Testis (tissue), 5 donors: ENCODE measurements at places on chromosomes 13 and 19. TPM values are rescaled to one million over a fixed set of nuclear protein-coding genes. Genes with fewer than 3 reads are reported as not detected.
A peak's percentile ranks its signal among the peaks of the same experiment; 100 is the strongest.

The ZFR2 gene
- 35.0 TPM for polyA plus RNA-seq

DNA sequence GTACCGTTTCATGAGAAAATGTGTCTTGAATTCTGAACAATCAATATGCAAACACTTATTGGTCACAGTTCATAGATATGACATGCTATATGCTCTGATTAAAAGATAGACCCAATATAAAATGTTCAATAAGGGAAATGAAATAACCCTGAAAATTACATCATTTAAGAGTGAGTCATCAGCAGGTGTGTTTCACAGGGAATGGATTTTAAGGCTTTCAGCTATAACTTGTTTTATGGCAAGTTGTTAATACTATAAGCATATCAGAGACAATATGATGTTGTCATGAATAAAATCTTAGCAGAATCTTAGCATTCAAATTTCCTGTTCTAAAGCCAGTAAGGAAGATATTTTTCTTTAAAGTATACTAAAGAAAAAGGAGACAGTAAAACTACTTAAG, 483.4 kb upstream of the PCDH9 start:
- no peak overlapping the region for H3K27ac ChIP-seq
- no peak for DNase-seq
- no peaks in the 10 kb centered on the region for H3K27me3 ChIP-seq
- H3K4me3 ChIP-seq: no peak overlapping the region

The MEIOSIN gene
- 10.4 TPM for polyA plus RNA-seq

DNA sequence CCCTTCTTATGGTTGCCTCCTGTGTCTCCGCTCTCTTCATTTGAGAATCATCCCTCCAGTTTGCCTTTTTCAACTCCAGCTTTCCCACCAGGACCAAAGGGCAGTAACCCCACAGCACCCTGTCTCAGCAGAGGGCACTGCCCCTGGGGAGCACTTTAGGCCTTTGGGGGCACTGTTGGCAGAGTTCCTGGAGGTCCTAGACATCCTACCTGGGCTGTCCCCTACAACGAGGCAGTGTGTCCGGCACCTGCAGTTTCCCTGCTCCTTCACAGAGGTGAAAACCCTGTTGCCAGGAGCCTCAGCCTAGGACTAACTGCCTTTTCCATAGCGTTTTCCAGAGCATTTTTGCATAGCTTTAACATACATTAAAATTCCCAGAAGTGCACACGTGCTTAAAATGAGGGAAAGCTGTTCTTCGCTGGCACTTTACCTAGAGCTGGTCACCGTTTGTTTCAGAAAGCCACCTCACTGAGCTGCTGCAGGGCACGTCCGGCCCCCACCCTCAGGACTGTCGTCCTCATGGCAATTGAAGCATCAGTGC, 234.9 kb downstream of the TEX29 start:
- no peaks in the 10 kb centered on the region for H3K36me3 ChIP-seq
- H3K4me3 ChIP-seq: no peak overlapping the region

DNA sequence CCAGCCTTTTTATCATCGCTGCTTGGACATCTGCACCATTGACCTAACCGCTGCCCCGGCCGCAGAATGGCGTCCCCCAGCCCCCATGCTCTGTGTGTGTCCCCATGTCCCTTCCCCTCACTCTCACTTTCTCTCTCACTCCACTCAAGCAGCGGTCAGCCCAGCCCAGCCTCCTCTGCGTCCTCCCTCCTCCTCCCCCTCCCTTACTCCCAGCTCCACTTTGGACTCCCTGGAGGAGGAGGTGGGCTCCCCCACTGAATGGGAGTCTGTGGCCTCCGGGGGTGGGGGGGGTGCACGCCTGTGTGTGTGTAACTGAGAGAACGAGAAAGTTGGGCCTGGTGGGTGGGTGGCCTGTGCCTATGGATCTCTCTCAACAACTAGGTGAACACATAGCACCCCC, 2.2 kb downstream of the MAP2K7 start:
- H3K27ac ChIP-seq: no peak overlapping the region
- DNase-seq: no peak
- no peak overlapping the region for H3K4me3 ChIP-seq
- peaks cover 24% of the 10 kb centered on the region for H3K4me1 ChIP-seq
- no peaks in the 10 kb centered on the region for H3K27me3 ChIP-seq

The KASH5 gene
- polyA plus RNA-seq: 121 TPM

The SERP2 gene
- 59.2 TPM for polyA plus RNA-seq

DNA sequence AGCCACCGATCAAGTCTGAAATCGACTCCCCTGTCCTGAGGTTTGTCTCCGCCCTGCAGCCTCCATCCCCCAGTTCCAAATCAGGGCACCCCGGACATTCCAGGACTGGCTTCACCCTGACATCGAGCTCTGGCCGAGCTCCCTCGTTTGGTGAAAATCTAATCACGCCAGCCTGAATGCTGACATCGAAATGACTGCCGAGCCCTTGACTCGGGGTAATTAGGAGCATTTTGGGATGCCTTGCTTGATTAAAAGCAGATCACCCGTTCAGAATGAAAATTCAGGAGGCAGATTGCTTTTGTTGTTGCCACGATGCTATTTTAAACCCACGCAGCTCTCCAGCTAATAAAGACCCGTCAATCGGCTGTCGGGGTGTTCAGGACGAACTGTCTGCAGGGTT, 34.3 kb downstream of the ZNRF4 start:
- no peaks in the 10 kb centered on the region for H3K4me1 ChIP-seq
- H3K36me3 ChIP-seq: no peaks in the 10 kb centered on the region
- H3K27me3 ChIP-seq: no peaks in the 10 kb centered on the region
- no peak overlapping the region for H3K27ac ChIP-seq
- H3K4me3 ChIP-seq: no peak overlapping the region

- no peaks in the 10 kb centered on the region for H3K36me3 ChIP-seq
- DNase-seq: no peak
- no peak overlapping the region for H3K4me3 ChIP-seq
- H3K27ac ChIP-seq: no peak overlapping the region
- no peaks in the 10 kb centered on the region for H3K27me3 ChIP-seq
Observed at GRCh38 chr19:9474975-9475374, 23.4 kb downstream of the ZNF560 start.

GRCh38 chr13:32107474-32107873, 75.9 kb downstream of the FRY start:
- H3K4me1 ChIP-seq: peaks cover 4% of the 10 kb centered on the region
- no peak for DNase-seq
- H3K4me3 ChIP-seq: no peak overlapping the region
- no peaks in the 10 kb centered on the region for H3K27me3 ChIP-seq
- H3K27ac ChIP-seq: no peak overlapping the region

DNA sequence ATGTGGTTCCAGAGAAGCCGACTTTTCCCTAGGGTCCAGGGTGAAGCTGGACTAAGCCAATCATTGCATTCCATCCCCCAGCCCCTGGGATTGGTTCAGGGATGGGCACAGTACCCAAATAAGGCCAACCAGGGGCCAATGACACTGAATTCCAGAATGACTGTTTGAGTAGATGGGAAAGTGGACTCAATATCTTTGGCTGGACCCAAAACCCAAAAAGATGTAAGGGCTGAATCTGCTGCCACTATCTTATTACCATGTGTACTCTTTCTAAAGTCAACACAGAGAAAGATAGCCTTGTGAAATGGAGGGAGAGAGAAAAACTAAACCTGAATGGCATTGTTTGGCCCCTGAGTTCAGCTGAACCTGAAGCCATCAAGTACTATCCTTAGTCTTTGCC, 39.2 kb upstream of the TNFSF11 start:
- no peaks in the 10 kb centered on the region for H3K36me3 ChIP-seq
- no peaks in the 10 kb centered on the region for H3K27me3 ChIP-seq
- DNase-seq: no peak
- H3K4me3 ChIP-seq: no peak overlapping the region
- no peaks in the 10 kb centered on the region for H3K4me1 ChIP-seq

The LILRB1 gene
- 2.2 TPM for polyA plus RNA-seq

GRCh38 chr19:45484273-45484945, 12.4 kb downstream of the RTN2 start:
- no peaks in the 10 kb centered on the region for H3K36me3 ChIP-seq
- H3K4me3 ChIP-seq: no peak overlapping the region

- H3K27ac ChIP-seq: no peak overlapping the region
- H3K4me1 ChIP-seq: peaks cover 11% of the 10 kb centered on the region
- H3K4me3 ChIP-seq: peak overlapping the region; percentile 23
- DNase-seq: no peak
Observed at GRCh38 chr13:50128428-50128931, 113.2 kb downstream of the KCNRG start.

- H3K27ac ChIP-seq: no peak overlapping the region
- H3K27me3 ChIP-seq: no peaks in the 10 kb centered on the region
- no peak overlapping the region for H3K4me3 ChIP-seq
- no peak for DNase-seq
- peaks cover 8% of the 10 kb centered on the region for H3K4me1 ChIP-seq
- no peaks in the 10 kb centered on the region for H3K36me3 ChIP-seq
Observed at GRCh38 chr19:38277549-38277948, 13.2 kb downstream of the SPINT2 start.

The ZNF69 gene
- 2.5 TPM for polyA plus RNA-seq

DNA sequence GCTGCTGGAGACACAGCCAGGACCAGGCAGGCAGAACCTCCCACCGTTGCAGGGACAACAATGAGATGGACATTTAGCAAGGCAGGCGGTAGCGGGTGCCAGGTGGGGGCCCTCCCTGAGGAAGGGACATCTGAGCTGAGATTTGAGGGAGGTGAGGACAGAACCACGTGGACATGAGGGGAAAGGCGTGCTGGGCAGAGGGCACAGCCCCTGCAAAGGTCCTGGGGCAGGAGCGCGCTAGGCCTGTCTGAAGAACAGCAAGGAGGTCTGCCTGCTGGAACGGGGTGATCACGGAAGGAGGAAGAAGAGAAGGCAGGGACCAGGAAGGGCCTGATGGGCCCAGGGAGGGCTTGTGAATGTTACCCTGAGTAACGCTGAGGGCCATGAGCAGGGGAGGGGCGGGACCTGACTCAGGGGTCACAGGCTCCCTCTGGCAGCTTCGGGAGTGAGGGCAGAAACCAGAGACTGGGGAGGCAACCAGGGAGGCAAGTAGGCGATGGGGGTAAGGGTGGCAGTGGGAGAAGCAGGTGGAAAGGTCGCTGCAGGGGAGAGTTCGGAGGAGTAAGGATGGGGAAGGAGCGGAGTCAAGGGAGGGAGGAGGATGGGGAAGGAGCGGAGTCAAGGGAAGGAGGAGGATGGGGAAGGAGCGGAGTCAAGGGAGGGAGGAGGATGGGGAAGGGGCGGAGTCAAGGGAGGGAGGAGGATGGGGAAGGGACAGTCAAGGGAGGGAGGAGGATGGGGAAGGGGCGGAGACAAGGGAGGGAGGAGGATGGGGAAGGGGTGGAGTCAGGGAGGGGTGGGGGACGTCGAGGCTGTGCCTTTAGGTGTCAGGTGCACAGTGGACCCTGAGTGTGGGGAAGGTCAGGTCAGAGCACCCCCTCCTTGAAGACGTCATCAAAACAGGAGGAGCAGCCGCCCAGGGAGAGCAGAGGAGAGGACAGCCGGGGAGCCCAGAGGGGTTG, 15.7 kb upstream of the B3GNT3 start:
- H3K27ac ChIP-seq: no peak overlapping the region
- no peaks in the 10 kb centered on the region for H3K27me3 ChIP-seq
- H3K4me1 ChIP-seq: peaks cover 8% of the 10 kb centered on the region
- DNase-seq: peak; percentile 75

DNA sequence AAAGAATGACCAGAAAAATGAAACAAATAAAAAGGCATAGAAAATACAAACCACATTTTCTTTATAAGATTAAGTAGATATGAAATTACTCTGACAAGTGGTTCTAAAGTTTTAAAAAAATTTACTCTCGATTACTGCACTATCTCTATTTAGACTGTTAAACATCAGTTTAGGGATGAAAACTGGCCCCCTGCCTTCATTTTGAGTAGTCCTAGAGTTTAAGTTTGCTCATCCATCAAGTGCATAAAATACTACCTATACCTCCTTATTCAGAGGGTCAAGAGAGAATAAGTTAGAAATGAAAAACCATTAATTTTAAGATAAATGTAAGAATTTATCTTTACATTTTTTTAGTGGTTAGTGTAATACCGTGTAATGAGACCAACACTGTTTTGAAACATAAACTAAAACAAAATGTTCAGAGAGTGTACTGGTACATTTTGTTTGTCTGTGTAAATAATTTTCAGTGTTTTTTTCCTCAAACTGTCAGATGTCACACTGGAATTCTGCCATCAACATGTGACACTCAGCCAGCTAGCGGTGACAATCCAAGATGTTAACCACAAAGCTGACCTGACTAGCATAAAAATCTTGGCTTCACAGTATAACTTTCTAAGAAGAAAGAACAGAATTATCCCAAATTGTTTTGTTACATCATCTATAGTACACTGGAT, 184.8 kb upstream of the PCDH20 start:
- DNase-seq: no peak
- H3K27ac ChIP-seq: no peak overlapping the region
- no peak overlapping the region for H3K4me3 ChIP-seq
- H3K27me3 ChIP-seq: no peaks in the 10 kb centered on the region

GRCh38 chr19:13055213-13056051, 47.2 kb downstream of the LYL1 start:
- peaks cover 98% of the 10 kb centered on the region for H3K4me1 ChIP-seq
- no peak overlapping the region for H3K4me3 ChIP-seq
- DNase-seq: peak; percentile 88
- peak overlapping the region; percentile 90 for H3K27ac ChIP-seq

GRCh38 chr19:3025549-3025886, 3.6 kb downstream of the TLE2 start:
- H3K4me3 ChIP-seq: no peak overlapping the region
- H3K36me3 ChIP-seq: no peaks in the 10 kb centered on the region
- DNase-seq: no peak
- no peaks in the 10 kb centered on the region for H3K27me3 ChIP-seq

DNA sequence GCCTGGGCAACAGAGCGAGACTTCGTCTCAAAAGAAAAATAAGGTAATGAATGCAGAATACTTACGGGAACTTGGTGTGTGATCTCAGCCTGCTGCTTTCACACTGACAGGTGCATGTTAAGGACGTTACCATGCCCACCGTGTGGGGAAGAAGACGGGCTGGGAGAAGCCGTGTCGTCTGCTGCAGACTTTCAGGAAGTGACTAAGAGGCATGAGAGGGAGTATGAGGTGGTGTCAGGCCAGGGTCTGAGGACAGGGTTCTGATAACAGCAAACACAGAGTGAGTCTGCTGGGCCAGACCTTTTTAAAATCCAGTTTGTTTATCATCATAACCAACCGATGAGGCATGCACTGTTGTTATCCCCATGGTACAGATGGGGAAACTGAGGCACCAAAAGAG, 13.6 kb upstream of the GALP start:
- H3K36me3 ChIP-seq: no peaks in the 10 kb centered on the region
- no peak overlapping the region for H3K27ac ChIP-seq
- H3K27me3 ChIP-seq: no peaks in the 10 kb centered on the region
- DNase-seq: no peak
- H3K4me1 ChIP-seq: no peaks in the 10 kb centered on the region
